Vagina (tissue), 2 donors: ENCODE measurements at places on chromosomes 4 and X.

- DNase-seq, result no peak
Measured at GRCh38 chr4:145530189-145530588, 48.5 kb downstream of the SMAD1 start.

- DNase-seq, result no peak
Measured at GRCh38 chr4:14383652-14384051, 618.6 kb upstream of the CPEB2 start.

DNA sequence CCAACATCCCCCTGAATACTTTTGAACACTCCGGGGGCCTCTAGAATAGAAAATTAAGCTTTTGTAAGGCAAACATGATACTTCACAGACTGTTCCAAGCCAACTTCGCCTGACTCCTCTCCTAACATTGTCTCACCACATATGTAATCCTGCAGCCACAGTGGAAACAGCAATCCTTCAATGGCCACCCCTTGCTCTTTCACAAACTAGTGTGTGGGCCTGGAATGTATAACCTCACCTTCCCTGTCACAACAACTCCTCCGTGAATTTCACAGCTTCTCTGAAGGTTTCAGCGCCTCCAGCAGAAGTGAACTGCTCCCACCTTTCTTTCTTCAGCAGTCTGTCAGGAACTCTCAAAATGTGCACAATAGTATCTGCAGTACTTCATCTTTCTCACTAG is 185.1 kb downstream of the ADGRL3 start:
- DNase-seq, result no peak

GRCh38 chr4:18039113-18039512 is 17.6 kb upstream of the LCORL start:
- no peak for DNase-seq

DNA sequence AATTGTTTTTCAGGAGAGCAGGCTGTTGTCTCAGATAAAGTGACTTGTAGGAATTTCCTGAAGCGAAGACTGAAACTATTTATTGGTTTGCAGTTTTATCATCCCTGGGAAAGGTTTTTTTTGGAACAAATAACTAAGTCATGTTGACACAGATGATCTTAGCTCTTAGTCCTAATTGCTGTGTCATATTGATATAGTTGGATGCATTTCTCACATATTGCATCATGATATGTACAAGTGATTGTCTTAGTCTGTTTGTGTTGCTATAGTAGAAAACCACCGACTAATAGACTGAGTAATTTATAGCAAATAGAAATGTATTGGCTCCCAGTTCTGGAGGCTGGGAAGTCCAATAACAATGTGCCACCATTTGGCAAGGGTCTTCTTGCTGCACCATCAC is 397.5 kb upstream of the PPP1R2C start:
- no peak for DNase-seq

GRCh38 chr4:77045490-77045889 is 30.3 kb downstream of the CCNI start:
- DNase-seq, result no peak

- no peak for DNase-seq
Measured at GRCh38 chr4:168019019-168019651, 73.2 kb upstream of the ANXA10 start.

DNA sequence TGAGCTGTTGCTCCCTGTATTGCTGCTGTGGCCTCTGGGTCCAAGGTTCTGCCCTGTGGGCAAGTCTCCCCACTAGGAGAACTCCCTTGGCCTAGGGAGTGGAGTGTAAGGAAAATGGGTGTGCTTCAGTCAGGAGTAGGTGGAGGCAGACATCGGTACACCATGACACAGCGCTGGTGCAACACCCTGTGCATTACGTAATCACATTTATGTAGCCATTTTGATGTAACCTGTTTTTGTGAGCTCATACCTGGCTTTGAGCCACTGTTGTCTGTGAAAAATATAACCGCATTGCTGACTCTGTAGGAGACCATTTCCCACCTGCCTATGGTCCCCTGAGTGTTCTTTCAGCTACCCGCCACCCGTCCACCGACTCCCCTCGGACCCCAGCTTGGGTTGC is 700.5 kb upstream of the AGA start:
- DNase-seq, result no peak

GRCh38 chr4:147714575-147715401 is 17.1 kb upstream of the ARHGAP10 start:
- DNase-seq, result no peak

DNA sequence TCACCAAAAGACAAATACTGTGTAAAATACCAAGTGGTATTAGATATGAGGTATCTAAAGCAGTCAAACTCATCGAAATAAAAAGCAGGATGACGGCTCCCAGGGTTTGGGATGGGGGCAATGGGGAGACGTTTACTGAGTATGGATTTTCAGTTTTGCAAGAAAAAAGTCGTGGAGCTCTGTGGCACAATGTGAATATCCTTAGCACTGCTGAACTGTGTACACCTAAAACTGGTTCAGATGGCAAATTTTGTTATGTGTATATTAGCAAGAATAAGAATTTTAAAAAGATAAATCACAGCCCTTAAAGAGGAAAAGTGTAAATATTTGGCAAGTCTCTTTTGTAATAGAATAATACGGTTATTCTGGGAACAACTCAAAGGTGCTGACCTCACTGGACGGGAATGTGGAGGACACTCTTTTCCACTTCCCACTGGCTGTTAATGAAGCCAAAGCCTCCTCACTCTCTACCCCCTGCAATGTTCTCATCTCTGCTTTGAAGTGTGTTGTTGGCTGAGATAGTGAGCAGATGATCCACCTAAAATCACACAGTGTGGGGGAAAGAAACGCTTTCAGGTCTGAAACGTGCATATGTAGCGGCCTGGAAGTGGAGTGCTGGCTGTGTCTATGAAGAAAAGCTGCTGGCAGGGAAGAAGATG is 49.2 kb downstream of the SEL1L3 start:
- no peak for DNase-seq

DNA sequence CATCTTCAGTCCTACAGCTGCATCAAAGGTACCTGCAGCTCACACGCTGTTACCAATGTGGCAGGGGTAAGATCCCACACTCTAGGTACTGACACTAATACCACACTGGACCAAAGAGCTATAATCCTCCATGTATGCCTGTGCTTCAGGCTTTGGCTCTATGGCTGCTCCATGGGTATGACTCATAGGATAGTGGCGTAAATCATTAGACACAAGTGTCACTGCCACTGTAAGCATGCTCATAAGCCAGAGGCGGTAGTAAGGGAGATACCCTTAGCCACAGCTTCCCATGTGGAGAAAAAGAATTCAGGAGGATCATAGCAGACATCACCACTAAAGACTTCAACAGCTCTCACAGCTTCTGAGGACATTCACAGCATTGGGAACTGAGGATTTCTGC is 287.5 kb downstream of the ACTRT1 start:
- DNase-seq, result no peak

- DNase-seq, result no peak
Measured at GRCh38 chrX:9019151-9019550, 14.8 kb downstream of the FAM9B start.

- DNase-seq, result no peak
Measured at GRCh38 chrX:133792198-133792953, 193.0 kb downstream of the GPC3 start.

- no peak for DNase-seq
Measured at GRCh38 chr4:88223516-88223915, 60.8 kb downstream of the PPM1K start.

DNA sequence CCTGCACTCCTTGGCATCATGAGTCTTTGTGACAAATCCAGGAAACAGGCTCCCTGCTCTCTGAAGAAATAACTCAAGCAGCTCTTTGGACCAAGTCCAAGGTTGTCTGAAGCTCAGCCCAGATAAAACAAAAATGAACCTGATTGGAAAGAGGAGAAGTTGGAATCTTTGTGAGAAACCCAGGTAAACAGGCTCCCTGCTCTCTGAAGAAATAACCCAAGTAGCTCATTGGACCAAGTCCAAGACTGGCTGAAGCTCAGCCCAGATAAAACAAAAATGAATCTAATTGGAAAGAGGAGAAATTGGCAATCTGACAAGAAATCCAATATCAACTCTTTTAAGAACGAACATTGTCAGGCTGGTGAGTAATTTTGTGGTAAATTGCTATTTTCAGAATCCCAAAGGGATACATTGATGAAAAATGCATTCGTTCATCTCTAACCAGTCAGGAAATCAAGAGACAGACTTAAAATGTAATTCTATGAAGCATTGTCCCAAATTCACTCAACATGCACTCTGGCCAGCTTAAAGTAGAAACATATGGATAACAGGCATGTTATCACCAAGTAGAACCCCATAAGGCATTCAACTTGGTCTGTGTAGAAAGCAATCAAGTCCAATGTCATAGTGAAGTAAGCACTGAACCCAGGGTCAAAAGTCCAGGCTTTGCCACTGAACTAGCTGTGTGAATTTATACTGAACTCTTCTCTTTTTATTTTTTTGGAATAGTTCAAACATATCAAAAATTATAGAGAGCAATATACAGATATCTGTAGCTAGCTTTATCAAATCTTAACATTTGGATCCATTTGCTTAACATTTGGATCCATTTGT is 16.8 kb upstream of the NFXL1 start:
- DNase-seq, result no peak

GRCh38 chrX:78514852-78515251 is 144.3 kb downstream of the RTL3 start:
- DNase-seq, result no peak

DNA sequence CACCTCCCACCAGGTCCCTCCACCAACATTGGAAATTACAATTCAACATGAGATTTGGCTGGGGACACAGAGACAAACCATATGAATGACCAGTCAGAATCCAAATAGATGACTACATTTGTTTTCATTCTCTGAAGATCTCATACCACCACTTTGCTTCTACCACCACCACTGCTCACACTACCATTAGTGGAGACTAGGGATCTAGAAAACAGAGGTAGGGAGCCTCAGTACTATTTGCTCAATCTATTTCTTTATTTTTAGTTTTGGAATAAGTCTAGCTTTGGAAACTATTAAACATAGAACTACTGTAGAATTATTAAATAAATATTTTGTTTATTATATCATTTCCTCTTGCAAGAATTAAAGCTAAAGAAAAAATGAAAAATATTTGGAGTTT is 727.9 kb downstream of the CCSER1 start:
- DNase-seq, result no peak

DNA sequence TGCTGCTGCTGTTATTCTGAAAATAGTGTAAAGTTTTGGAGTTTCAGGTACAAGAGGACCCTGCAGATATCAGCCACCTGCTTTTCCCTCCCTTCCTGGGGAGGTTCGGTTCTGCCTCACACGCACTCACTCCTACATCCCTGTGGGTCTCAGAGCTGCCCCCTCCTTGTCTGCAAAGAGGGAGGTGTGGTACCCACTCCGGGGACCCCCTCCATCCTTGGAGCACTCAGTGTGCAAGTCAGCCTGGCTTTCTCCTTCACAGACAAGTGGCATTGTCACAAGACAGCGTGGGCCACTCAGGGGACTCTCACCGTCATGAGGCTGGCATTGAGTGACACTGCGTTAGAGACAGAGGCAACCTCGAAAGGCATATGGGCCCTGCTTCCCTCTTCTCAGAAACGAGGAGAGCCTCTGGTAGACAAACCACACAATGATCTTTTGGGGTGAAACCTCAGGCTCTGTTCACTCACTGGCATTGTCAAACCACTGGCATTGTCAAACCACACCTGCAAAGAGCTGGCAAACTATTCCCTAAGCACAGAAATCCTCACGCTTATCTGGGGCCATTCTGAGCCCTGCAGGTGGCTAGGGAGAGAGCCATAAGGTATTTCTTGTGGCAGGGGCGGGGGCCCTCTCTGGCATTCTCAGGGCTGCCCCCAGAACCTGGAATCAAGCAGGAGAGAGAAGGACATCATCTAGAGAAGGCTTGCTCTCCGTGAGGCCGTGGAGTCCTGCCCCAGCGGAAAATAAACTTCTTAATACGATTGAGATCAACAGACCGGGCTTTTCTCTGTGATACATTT is 285.0 kb downstream of the SHOX start:
- DNase-seq, result no peak

DNA sequence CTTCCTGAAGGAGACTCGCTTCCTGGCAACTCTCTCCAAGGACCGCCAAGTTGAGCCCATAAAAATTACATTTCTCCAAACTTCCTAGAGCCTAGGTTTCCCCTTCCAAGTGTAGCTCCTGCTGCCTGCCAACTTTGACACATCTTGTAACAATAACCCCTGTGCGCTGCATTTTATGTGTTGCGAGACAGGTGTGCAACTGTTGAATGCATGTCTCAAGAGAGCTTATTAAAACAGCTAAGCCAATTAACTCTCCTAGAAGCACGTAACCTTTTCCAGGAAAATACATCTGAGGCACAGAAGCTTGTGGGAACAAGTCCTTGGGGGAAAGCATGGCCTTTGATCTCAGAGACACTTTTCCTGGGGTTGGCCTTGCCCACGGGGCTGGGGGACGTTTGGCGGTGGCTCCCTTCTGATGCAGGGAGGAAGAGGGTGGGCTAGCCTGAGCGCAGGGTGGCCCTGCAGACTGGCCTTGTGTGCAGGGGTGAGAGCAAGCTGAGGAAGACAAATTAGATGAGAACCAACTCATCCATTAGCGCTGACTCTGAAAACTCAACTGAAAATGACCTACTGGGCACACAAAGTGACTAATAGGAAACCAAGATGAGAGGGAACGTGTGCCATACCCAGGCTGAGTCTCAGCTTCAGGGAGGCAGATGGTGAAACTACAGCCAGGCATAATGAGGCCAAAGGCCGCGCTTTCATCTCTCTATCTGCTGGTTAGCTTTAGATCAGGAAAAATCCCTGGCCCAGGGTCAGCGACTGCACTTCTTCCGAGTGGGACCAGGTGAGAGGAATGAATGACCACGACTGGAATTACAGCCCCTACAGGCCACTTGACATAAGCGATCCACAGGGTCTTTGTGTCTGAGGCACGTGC is 75.3 kb downstream of the ENPP6 start:
- DNase-seq, result no peak

DNA sequence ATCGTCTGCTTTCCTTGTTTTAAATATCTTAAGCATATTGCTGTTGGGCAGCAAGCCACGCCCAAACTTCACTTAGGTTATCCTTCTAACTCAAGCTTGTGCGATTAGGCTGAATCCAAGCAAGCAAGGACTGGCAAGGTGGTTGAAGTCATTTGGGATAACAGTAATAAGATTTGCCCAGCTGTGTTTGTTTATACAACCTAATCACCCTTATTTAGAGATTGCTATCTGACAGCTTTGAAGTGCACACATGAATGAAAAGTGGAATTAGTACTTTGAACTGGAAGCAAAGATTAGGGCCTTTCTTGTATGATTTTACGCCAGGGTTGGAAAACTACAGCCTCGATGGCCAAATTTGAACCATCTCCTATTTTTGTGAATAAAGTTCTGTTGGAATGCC is 182.1 kb downstream of the ASB9 start:
- DNase-seq, result no peak

GRCh38 chr4:70392057-70392776 is 5.5 kb upstream of the OPRPN start:
- DNase-seq, result no peak

GRCh38 chr4:83012200-83012686 is 1.6 kb upstream of the LIN54 start:
- DNase-seq, result no peak

DNA sequence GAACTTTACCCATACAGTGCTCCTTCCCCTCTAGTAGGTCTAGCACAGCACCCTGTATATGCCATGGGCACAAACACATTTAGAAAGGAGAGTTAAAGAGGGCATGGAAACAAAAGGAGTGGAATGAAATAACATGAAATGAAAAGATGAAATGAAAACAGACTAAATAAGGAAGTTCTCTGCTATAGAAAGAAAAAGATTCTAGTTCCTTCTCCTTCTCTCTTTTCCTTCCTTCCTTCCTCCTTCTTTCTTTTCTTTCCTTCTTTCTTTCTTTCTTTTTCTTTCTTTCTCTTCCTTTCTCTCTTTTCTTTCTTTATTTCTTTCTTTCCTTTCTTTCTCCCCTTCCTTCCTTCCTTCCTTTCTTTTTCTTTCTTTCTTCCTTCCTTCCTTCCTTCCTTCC is 2197.4 kb downstream of the PCDH7 start:
- DNase-seq, result no peak

- no peak for DNase-seq
Measured at GRCh38 chr4:180674619-180675358, 1568.4 kb upstream of the TENM3 start.
